ENCODE measurements at places on chromosomes 1 and 21.

DNA sequence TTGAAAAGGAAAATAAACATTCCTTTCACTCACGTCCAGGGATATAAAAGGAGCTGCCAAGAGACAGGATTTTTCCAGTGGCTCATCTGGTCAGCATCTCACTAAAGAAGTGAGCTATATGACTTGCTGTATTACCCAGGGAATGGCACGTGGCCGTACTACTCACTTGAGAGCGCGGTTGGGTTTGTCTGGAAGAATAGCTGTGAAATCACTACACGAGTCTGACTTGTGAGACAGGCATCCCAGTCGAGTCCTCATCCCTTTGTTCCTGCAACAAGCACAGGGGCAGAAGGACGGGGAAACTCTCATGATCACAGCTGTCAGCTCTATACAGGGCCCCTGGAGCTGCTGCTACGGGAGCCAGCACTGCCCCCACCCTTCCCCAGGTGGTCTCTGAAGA lies 17.7 kb downstream of the RGS8 start:
- no peak for DNase-seq

DNA sequence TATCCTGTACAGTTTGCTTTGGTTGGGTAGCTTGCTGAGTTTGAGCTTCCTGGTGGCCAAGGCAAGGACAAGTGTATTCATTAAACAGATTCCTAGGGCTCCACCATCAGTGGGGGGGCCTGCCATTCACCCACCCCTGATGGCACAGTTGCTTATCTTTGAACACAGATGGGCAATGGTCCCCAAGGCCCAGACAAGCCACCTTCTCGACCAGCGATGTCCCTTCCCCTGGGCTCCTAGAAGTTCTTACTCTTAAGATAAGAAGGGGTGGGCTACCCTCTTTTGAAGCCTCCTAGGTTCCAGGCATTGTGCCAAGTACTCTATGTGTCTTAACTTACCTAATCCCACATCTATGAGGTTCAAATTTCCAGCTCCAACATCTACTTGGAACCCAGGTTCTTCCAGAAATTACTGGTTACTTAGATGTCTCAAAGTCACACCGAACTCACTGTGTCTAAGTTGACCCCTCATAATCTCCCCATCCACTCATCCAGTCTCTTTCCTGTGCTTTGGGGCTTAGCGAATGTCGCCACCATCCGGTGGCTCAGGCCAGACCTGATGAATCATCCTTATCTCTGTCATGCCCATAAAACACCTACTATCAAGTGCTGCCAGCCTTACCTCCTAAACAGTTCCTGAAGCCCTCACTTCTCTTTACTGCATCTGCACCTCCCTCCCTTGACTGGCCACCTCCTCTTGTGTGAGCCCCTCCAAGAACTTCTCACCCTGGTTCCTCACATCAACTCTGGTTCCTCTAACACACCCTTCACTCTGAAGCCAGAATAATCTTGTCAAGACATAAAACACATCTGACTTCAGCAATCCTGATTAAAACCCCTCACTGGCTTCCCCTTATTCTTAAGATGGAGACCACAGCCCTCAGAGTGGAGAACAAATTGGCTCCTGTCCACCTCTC lies 50.1 kb downstream of the KLHDC7A start:
- DNase-seq, result no peak

DNA sequence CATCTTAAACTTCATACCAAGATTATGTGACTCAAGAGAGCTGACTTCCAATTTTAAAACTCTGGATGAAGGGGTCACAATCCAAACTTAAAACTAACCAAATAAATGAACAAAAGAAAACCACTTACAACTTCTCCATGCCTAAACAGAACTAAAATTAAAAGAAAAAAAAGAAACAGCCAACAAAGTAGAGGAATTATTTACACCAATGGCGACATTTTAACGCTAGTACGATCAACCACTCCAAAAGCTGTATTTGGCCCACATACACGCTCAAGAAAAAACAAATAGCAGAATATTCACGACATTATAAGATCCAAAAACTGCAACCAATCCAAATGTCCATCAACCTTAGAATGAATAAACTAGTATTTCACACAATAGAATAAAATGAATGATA lies 42.4 kb downstream of the ENAH start:
- no peak for DNase-seq

DNA sequence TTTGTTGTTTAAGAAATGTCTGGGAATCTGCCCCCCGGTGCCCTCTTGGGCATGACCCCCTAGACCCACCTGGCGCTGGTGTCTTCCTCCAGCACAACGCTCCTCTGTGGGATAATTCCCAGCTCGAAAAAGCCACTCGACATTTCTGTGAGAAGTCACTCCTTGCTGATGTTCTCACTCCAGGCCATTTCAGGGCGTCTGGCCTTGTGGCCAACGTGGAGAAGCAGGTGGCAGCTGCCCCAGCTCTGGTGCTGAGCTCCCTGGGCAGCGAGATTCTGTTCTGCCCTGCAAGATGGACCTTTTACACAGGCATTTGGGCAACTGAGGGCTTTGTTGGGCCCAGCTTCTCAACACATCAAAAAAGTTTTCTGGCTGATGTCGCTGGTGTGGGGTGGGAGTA lies 147.7 kb upstream of the WNT4 start:
- no peak for DNase-seq

DNA sequence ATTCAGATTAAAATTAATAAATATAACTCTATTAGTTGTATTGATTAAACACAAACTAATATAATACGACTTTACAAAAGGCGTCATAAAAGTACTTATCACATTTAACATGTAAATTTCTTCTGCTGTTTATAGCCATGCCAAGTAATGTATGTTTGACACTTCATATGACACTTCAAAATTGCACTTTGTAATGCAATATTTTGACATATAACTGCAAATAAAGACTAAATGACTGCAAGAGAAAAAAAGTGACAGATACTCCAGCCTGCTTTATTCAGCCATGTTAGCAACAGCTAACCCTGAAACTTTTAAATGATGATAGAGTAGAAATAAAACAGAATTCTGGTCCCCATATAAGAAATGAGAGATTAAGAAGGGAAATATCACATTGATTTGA lies 1238.0 kb downstream of the MRPL39 start:
- DNase-seq, result no peak

GRCh38 chr1:59110271-59110670 lies 186.6 kb upstream of the FGGY start:
- no peak for DNase-seq

- no peak for DNase-seq
Observed at GRCh38 chr21:14751011-14751410, 204.9 kb upstream of the SAMSN1 start.

DNA sequence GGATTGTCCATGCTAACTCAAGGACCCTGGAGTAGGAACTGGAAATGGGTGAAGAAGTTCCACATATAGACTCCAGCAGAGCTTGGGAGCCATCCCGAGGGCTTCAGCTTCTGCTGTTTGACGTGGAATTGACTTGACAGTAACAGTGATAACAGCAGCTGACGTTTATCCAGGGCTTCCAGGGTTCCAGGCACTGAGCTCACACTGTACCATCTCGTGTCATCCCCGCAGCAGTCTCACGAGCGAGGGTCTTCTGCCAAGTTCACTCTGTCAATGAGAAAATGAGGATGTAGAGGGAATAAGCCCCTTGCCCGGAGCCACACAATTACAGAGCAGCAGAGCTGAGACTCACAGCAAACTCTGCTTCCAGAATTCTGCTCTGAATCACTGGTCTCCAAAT lies 447.7 kb downstream of the SIPA1L2 start:
- DNase-seq, result no peak

- no peak for DNase-seq
Observed at GRCh38 chr1:228214921-228215662, 7.2 kb downstream of the OBSCN start.

GRCh38 chr1:80846966-80847365 lies 953.8 kb upstream of the ADGRL2 start:
- no peak for DNase-seq

- DNase-seq, result no peak
Observed at GRCh38 chr1:202088206-202088605, 34.5 kb upstream of the GPR37L1 start.

- no peak for DNase-seq
Observed at GRCh38 chr1:189658381-189658780, 819.3 kb downstream of the BRINP3 start.

GRCh38 chr1:161826478-161826877 lies 60.4 kb downstream of the ATF6 start:
- DNase-seq, result no peak

GRCh38 chr1:1032424-1032823 lies 12.5 kb downstream of the AGRN start:
- DNase-seq, result no peak

DNA sequence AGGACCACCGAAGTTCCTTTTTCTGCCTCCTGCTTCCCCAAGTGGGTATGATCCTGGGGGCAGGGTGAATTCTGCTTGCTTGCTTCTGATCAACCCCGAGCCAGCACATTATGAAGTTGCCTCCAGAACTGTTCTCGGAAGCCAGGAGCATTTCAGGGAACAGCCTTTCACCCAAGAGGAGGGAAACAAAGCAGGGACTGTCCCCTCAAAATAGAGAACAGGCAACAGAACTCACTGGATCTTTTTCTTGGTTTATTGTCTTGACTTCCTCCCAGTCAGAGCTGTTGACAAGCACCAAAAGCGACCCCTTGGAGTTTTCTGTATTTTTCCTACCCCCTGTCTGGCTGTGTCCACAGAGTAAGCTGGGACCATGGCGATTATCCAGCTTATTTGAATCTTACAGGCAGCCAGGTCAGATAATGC lies 258.3 kb upstream of the SGIP1 start:
- DNase-seq, result no peak

DNA sequence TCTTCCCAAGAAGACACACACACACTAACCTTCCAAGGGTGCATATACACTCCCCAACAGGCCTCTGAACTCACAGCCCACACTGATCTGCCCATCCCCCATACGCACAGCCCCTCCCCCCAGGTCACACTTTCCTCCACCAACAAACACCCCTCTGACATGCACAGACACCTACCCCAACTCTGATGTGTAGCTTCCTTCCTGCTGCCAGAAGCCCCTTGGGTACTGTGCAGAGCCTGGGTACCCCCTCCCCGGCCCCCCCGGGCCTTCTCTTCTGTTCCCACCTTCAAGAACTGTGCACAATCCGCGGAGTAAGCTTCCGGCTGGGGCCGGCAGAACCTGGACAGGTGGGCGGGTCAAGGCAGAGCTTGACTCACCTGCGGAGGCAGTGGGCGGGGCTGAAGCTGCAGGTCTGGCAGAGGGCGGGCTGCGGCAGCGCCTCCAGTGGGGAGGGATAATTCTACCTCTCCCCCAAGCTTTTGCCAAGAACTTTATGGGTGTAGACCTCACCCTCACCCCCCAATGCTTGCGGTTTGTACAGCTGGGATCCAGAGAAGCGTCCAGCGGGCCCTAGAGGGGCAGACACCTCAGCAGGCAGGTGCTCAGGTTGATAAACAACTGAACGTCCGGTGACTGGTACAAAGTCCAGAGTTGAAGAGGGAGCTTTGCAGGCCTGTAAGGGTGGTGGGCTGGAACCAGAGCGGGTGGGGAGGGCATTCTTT lies at the start of gene C1orf210:
C1orf210 (minus strand) TSS at position 313 of the 722 bp plus-strand sequence. CDS start 2,311 bp downstream, outside the sequence.
- no peak for DNase-seq

GRCh38 chr1:11500881-11501280 lies 21.9 kb downstream of the DISP3 start:
- DNase-seq, result no peak

DNA sequence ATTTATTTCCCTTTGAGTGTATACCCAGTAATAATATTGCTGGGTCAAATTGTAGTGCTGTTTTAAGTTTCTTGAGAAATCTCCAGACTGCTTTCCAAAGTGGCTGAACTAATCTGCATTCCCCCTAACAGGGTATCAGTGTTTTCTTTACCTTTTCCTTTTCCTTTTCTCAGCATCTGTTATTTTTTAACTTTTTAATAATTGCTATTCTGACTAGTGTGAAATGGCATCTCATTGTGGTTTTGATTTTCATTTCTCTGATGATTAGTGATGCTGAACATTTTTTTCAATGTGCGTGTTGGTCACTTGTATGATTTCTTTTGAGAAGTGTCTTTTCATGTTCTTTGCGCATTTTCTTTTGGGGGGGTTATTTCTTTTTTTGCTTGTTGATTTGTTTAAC lies 374.9 kb upstream of the BRINP3 start:
- no peak for DNase-seq

Data from HS-5 (cell line).